ENCODE measurements at places on chromosomes 4 and X. TPM values are rescaled to one million over a fixed set of nuclear protein-coding genes. Genes with fewer than 3 reads are reported as not detected.
A peak's percentile ranks its signal among the peaks of the same experiment; 100 is the strongest.

- no peak for DNase-seq
These were observed 56.2 kb downstream of the MCUB start for GRCh38 chr4:109616243-109616642.

GRCh38 chrX:52420824-52421443 is 52.1 kb downstream of the XAGE2 start:
- no peak for DNase-seq

DNA sequence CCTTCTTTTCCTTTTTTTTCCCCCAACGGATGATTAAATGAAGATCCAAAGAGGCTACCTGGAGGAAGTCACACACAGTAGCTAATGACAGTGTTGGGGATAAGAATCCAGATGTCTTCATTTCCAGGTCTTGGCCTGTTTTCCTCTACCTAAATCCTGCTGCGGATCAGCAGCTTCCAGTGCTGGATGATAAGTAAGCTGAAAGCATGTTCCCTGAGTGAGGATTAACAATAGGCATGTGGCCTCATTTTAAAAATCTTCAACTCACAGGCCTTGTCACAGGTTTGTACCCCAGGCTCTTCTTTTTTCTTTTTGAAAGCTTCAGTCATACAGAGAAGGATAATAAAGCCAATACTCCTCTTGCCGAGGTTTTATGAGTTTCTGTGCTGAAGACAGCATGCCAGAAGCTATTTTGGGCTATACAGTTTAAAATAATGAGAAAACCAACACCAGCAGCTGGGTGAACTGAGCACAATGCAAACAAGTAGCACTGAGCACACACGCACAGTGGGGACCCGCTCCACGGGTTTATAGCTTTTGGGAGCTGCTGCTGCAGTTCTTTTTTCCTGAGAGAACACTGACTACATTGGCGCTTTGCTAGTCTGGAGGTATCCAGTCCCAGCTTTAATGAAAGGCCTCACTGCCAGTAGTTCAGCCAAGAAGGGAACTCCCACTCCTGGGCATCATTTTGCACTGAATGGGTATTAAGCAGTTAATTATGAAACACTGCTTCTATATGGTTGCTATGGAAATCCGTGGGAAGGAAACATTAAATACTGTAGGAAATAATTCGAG is 184.2 kb upstream of the CTSO start:
- DNase-seq: no peak

DNA sequence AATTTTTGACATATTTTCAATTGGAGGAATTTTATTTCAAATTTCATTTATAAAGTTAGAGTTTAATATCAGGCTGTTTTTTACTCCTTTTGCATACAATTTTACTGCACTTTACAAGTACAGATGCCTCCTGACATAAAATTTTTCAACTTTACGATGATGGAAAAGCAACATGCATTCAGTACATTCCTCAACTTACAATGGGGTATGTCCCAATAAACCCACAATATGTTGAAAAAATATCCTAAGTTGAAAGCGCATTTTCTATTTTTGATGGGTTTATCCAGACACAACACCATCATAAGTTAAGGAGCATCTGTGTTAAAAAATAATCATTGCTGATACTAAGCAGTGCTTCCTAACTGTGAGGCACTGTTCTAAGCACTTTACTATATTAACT is 4.3 kb downstream of the KLHL5 start:
- no peak for DNase-seq

DNA sequence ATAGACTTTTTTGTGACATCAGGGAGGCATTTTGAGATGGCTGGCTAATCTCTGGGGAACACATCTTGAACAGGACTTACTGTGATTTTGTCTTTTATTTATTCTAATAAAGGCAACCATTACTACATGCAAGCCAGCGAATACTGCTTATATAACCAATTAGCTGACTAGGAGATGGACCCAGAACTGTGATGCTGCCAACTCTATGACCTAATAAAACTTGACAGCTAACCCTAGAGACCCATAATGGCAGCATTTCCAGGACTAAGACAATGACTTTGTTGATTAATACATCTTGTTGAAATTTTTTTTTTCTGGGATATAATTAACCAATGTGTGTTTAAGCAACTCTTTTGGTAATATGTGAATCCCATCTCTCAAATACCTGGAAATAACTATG is 584.6 kb downstream of the PRR32 start:
- no peak for DNase-seq

- DNase-seq: no peak
These were observed 28.5 kb downstream of the SLC25A4 start for GRCh38 chr4:185171373-185172071.

- no peak for DNase-seq
These were observed 32.8 kb downstream of the NSD2 start for GRCh38 chr4:1904042-1904441.

DNA sequence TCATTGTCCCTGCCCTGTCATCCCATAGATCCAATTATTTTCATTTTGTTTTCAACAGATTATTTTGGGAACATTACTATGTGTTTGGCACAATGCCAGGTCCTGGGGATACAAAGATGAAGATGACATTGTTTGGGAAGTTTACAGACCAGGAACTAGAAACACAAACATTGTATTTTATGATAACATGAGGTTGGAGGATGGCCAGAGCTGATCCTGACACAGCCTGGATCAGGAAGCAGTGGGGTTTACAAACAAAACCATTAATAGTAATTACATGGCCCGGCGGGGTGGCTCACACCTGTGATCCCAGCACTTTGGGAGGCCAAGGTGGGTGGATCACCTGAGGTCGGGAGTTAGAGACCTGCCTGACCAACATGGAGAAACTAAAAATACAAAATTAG is 29.9 kb downstream of the CLRN2 start:
- DNase-seq: no peak

DNA sequence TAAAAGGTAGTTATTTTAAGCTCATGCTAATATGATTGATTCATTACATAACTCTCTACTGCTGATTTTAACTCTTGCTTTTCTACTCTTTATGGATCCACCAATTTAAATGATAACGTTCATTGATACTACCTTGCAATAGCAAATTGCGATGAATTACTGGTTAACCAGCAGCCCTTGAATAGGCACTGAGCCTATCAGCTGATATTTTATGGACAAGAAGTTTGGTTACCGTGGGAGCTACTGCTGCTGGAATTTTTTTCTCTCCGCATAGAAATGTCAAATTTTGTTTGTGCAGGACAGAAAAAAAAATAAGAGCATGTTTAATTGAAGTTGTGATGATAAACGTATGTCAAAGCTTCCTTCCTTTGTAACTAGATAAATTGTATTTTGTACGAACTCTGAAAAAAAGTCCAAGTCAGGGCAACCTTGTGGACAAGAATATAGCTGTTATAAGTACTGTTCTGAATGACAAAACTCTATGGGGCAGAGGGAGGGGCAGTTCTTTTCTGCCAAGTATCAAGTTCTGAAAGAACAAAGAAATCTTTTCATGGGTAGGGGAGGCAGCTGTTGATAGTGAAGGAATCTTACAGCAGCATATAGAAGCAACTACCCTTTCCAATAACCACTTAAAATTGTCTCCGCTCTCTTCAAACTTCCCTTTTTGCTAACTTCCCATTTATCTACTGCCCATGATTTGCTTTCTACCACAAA is 434.9 kb upstream of the PABPC4L start:
- DNase-seq: no peak

DNA sequence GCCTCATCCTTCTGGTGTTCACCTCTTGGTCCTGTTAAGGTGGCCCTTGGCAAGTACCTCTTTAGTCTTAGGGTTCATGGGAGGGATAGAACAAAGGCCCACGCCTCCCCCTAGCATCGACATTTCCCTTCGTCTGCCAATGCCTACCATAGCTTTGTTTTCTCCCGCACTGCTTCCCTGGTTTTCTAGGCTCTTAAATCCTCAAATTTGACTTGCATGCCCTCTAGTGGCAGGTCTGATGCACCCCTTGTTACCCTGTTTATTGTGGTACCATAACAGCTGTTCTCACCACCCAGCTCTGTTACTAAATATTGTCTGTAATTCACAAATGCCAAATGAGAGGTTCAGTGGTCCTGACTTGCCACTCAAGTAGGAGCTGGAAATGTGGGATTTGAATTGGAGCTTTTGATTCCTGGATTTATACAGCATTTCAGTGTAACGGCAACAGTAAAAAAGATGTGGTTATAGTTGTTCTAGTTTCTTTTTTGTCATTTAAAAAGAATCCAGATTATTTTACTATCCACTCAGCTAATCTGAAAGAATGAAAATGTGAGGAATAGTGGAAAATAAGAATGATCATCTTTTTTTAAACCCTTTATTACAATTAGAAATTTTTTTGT is 100.1 kb downstream of the REPS2 start:
- peak; percentile 60 for DNase-seq

EDA gene
- total RNA-seq: 2.5 TPM

RPL34 gene
- 1,293 TPM for total RNA-seq

SMR3B gene
- total RNA-seq: not detected

CT45A2 gene
- total RNA-seq: not detected

SLC9B1 gene
- 1.7 TPM for total RNA-seq

TIGD4 gene
- 3.9 TPM for total RNA-seq

All from neural crest cell (in vitro differentiated cells).